Muscle of leg (tissue), 16 donors: ENCODE measurements at places on chromosomes 3 and 15. TPM values are rescaled to one million over a fixed set of nuclear protein-coding genes. Genes with fewer than 3 reads are reported as not detected.

DUOXA1 gene
- total RNA-seq = 0.18 TPM

DNA sequence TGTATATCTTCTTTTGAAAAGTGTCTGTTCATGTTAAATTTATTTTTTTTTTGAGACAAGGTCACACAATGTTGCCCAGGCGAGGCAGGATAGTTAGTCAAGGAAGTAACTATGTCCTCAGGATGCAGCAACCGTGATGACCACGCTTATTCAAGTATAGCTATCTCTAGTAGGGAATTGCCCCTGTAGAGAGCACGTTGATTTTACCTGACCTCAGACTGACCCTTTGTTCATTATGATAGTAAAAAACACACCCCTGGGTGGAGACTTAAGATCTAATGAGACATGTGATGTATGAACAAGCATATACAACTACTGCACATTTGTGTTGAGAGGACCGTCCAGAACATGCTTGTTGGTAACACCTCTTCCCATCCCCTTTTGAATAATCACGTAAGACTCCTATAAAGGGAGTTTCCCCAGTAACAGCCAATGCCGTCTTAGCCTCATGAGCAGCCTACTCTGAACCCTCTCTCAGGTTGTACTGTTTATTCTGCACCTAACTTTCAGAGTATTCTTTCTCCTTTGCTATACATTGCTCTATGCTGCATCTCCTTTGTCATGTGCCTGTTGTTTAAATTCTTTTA, 32.9 kb downstream of the ZNF621 start:
- no peaks in the 10 kb centered on the region for H3K27me3 ChIP-seq
- H3K4me3 ChIP-seq = no peak overlapping the region
- H3K27ac ChIP-seq = no peak overlapping the region
- H3K4me1 ChIP-seq = no peaks in the 10 kb centered on the region

DNA sequence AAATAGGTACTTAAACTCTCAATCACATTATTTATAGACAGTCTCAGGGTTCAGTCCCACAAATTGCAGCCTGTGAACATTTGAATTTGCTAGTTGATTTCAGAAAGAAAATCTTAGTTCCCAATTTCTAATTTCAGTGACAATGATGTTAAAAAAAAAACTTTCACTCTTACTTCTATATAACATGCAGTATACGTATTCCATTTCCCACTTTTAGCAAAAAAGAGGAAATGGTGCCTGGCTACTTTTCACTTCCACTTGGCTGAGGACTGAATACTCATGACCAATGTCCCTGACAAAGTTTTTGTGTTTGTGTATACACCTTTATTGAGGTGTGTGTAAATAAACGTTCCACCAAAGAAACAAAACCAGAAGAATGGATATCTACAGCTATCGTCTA, 32.1 kb upstream of the XCR1 start:
- H3K27ac ChIP-seq = no peak overlapping the region
- peak; percentile 61 for DNase-seq
- peaks cover 2% of the 10 kb centered on the region for H3K4me1 ChIP-seq
- peaks cover 11% of the 10 kb centered on the region for H3K27me3 ChIP-seq
- H3K4me3 ChIP-seq = no peak overlapping the region
- H3K36me3 ChIP-seq = no peaks in the 10 kb centered on the region

GRCh38 chr15:82300883-82301282, 38.3 kb downstream of the SAXO2 start:
- H3K4me3 ChIP-seq = no peak overlapping the region
- no peak overlapping the region for H3K27ac ChIP-seq
- H3K36me3 ChIP-seq = no peaks in the 10 kb centered on the region
- no peak for DNase-seq

- H3K4me3 ChIP-seq = no peak overlapping the region
- peaks cover 16% of the 10 kb centered on the region for H3K4me1 ChIP-seq
- H3K27me3 ChIP-seq = no peaks in the 10 kb centered on the region
- no peaks in the 10 kb centered on the region for H3K36me3 ChIP-seq
- DNase-seq = no peak
Measured at GRCh38 chr3:140091143-140091542, 156.2 kb downstream of the CLSTN2 start.

FSIP1 gene
- 0.53 TPM for total RNA-seq
